ENCODE measurements at places on chromosomes 3 and 15. TPM values are rescaled to one million over a fixed set of nuclear protein-coding genes. Genes with fewer than 3 reads are reported as not detected.

The PLA2G4E gene
- total RNA-seq = not detected

The UBAP1L gene
- total RNA-seq = 10.1 TPM

DNA sequence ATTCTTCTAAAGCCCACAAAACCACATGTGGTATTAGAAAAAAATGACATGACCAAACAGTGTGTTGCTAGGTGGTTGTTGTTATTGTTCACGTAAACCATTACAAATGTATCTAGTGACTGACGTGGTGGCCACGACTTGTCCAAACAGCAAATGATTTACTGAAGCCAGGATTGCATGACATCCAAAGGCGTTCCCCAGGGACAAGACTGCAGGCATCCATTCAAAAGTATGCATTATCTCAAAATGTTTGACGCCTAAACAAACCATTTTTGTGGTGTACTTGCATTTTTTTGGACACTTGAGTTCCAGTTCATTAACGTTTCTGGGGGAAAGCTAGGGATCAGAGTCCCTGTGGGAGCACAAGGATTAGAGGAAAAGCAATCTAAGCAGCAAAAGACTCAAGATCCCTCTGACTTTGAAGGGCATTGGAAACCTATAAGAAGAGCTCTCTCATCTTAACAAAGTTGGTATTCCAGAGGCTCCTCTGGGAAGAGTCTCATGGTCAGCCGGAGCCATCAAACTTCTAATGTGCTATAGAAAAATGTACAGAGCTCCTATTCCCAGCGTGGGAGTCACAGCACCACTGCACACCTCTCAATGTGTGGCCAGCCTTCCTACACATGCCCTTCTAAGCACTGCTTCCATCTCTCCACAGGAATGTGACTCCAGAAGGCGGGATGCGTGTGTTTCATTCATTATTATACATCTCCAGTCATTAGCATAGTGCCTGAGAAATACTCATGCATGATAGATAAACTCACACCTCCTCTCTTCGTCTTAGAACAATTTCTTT, 62.9 kb downstream of the FBN1 start:
- DNase-seq = no peak
- no peak overlapping the region for H3K27ac ChIP-seq
- no peaks in the 10 kb centered on the region for H3K27me3 ChIP-seq
- H3K4me3 ChIP-seq = no peak overlapping the region

- H3K27ac ChIP-seq = no peak overlapping the region
- H3K4me1 ChIP-seq = no peaks in the 10 kb centered on the region
- no peaks in the 10 kb centered on the region for H3K27me3 ChIP-seq
- no peak overlapping the region for H3K4me3 ChIP-seq
- H3K36me3 ChIP-seq = no peaks in the 10 kb centered on the region
- no peak for DNase-seq
Observed at GRCh38 chr15:50124631-50125030, 5.6 kb upstream of the ATP8B4 start.

The STOML1 gene
- total RNA-seq = 5.9 TPM

The LMAN1L gene
- not detected for total RNA-seq

DNA sequence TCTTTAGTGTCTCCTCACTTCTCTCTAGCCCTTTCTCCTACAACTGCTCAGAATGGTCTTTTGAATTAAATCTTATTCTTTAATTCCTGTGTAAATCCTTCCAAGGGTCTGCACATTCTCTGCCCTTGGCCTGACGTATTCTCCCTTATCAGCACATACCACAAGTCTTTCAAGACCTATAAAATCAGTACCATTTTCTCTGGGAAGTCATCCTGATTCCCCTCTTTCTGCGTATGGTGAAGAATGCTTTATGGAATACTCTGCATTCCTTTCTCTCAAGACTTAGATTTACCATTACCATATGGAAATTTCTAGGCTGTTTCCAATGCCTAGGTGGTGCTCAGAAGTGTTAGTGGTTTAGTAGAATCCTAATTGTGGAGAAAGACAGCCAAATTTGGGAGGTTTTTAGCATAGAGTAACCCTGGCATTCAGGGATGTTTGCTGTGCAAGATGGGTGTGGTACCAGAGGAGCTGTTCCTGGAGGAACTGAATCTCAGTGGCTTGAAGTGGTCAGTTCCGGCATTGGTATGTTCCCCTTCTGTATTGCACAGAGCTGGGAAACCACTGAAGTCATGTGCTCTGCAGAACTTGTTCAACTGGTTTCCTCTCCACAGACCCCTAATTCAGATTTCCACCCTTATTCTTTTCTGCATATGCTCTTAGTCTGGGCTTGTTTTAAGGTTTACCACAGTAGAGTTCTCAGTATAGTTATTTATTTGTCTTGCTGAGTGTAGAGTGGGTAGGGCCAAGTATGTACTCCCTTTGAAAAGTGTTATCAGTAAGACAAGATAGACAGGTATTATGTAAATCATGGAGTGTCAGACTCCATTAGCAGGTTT, 24.5 kb downstream of the IQGAP1 start:
- peaks cover 49% of the 10 kb centered on the region for H3K4me1 ChIP-seq
- peak overlapping the region; percentile 41 for H3K4me3 ChIP-seq
- no peaks in the 10 kb centered on the region for H3K27me3 ChIP-seq
- H3K36me3 ChIP-seq = peaks cover 7% of the 10 kb centered on the region

DNA sequence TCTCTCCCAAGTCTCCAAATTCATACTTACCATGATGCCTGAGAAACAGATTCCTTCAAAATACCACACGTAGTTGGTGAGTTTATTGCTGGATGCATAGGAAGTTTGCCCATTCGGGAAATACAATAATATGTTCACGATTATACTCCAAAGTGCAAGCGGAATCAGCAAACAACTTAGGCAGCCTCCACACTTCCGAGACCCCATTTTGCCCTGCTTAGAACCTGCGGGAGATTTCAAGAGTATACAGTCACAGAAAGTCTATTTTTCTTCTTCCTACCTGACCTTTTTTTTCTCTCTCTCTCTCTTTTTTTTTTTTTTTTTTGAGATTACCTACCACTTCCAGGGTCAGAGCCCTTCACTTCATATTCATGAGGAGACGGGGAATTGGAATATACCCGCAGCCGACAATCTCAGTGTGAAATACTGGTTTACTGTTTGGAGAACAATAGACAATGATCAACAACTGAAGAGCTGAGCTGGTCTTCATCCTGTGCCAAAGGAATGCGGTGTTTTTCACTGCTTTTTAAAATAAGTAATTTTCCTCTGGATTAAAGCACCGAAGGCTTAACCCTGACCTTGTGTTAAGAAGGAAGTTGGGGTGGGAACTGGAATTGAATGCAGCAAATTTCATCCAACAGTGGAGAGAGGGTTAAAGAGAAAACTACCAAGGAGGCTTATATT, at the start of gene TM4SF18:
TSS of gene TM4SF18 (minus strand) at position 461 of the 684 bp plus-strand sequence. CDS start at position 207, 254 bp downstream.
- no peaks in the 10 kb centered on the region for H3K27me3 ChIP-seq
- H3K27ac ChIP-seq = no peak within 1 kb of the TSS
- no peak within 1 kb of the TSS for H3K4me3 ChIP-seq
- no peaks in the 10 kb centered on the region for H3K36me3 ChIP-seq
- no peaks in the 10 kb centered on the region for H3K4me1 ChIP-seq

- H3K4me1 ChIP-seq = no peaks in the 10 kb centered on the region
- H3K27me3 ChIP-seq = peaks cover 19% of the 10 kb centered on the region
- no peak overlapping the region for H3K4me3 ChIP-seq
- DNase-seq = no peak
- no peak overlapping the region for H3K27ac ChIP-seq
- no peaks in the 10 kb centered on the region for H3K36me3 ChIP-seq
Observed at GRCh38 chr15:39801641-39802309, 19.1 kb upstream of the FSIP1 start.

- H3K4me3 ChIP-seq = no peak overlapping the region
- no peaks in the 10 kb centered on the region for H3K36me3 ChIP-seq
- H3K27ac ChIP-seq = no peak overlapping the region
- DNase-seq = no peak
- H3K27me3 ChIP-seq = no peaks in the 10 kb centered on the region
- no peaks in the 10 kb centered on the region for H3K4me1 ChIP-seq
Observed at GRCh38 chr3:23130406-23130805, 72.7 kb upstream of the UBE2E2 start.

DNA sequence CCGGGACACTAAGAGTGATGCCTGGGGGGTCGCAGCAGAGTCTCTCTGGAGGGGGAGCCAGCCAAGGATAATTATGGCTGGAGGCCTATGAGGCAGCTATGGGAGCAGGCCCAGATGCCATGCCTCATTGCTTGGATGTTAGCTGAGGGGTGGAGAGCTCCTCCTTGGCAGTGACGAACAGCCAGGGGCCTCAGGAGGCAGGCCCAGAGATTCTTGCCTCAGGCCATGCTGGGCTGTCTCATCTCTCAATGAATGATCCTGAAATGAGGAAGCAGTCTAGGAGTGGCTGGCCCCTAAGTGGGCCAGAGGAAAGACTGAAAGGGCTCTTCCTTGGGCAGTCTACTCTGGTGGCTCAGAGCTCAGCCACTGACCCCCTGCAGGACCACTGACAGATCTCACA, 21.3 kb downstream of the KIF9 start:
- H3K4me1 ChIP-seq = no peaks in the 10 kb centered on the region
- H3K4me3 ChIP-seq = no peak overlapping the region
- no peaks in the 10 kb centered on the region for H3K27me3 ChIP-seq
- H3K27ac ChIP-seq = no peak overlapping the region

The DNAJA4 gene
- total RNA-seq = 33.2 TPM

GRCh38 chr3:144923046-144923775, 951.6 kb downstream of the DIPK2A start:
- H3K4me1 ChIP-seq = no peaks in the 10 kb centered on the region
- H3K27ac ChIP-seq = no peak overlapping the region
- no peaks in the 10 kb centered on the region for H3K27me3 ChIP-seq
- H3K4me3 ChIP-seq = no peak overlapping the region
- no peaks in the 10 kb centered on the region for H3K36me3 ChIP-seq

- no peak overlapping the region for H3K4me3 ChIP-seq
- H3K36me3 ChIP-seq = peaks cover 65% of the 10 kb centered on the region
- DNase-seq = no peak
- no peaks in the 10 kb centered on the region for H3K27me3 ChIP-seq
- no peak overlapping the region for H3K27ac ChIP-seq
Observed at GRCh38 chr15:89837134-89837829, 22.6 kb upstream of the ANPEP start.

GRCh38 chr3:37291275-37291700, 116.9 kb upstream of the LRRFIP2 start:
- H3K36me3 ChIP-seq = peaks cover 51% of the 10 kb centered on the region
- H3K4me3 ChIP-seq = no peak overlapping the region
- no peak for DNase-seq
- H3K4me1 ChIP-seq = peaks cover 8% of the 10 kb centered on the region
- H3K27me3 ChIP-seq = no peaks in the 10 kb centered on the region

DNA sequence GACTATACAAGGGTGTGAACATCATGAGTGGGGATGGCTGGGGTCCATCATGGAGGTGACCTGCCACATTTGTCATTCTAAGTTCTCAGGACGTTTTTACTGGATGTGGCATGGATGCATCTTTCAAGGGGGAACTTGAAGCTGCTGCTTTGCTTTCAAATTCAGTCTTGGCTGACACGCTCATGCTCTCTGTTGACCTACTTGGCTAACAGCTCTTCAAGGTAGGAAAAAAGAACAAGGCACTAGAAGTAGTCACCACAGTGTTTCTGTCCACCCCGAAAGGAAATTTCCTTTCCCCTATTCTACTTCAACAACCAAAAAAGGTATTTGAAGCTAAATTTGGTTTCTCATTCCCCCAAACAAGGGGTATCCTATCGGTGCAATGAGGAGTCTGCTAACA, 15.0 kb downstream of the STIMATE start:
- no peak for DNase-seq
- H3K4me1 ChIP-seq = no peaks in the 10 kb centered on the region
- H3K4me3 ChIP-seq = no peak overlapping the region

DNA sequence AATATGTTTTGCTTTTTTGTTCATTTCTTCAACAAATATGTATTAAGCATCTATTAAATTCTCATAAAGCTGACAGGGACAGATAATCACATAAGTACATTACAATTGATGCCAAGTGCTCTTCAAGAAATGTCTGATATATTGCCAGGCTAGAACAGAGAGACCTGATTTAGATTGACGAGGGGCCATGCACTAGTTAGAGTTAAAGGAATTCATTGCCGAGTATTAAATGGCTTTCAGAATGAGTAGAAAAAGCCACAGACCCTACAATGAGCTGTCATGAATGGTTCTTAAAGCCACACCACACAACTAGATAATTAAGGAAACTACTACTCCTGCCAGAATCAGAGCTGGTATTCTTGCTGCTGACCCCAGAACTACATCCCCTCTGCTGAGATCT, 250.2 kb upstream of the MME start:
- no peaks in the 10 kb centered on the region for H3K36me3 ChIP-seq
- H3K4me3 ChIP-seq = no peak overlapping the region
- no peak overlapping the region for H3K27ac ChIP-seq
- no peaks in the 10 kb centered on the region for H3K4me1 ChIP-seq
- DNase-seq = no peak

DNA sequence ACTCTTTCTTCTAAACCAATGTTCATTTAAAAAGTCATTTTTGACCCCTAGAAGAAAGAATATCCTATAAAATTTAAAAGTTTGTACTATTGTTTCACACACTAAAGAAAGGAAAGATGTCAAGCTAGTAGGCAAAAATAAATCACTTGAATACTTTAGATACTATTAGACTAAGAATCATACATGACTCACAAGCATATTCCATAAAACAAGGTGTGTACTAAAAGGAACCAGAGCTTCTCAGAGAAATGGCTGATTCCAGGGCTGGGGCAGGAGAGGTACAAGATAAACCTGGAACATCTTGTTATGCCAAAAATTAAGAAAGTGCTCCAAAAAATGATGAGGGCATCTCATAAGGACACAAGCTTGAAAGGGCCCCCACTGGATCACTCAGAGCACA, 8.7 kb downstream of the DLG1 start:
- no peak overlapping the region for H3K4me3 ChIP-seq
- no peak overlapping the region for H3K27ac ChIP-seq
- no peak for DNase-seq
- peaks cover 8% of the 10 kb centered on the region for H3K4me1 ChIP-seq
- no peaks in the 10 kb centered on the region for H3K27me3 ChIP-seq
- peaks cover 49% of the 10 kb centered on the region for H3K36me3 ChIP-seq

GRCh38 chr15:36415643-36416042, 163.8 kb upstream of the CDIN1 start:
- DNase-seq = no peak
- no peaks in the 10 kb centered on the region for H3K27me3 ChIP-seq
- H3K4me3 ChIP-seq = no peak overlapping the region
- no peaks in the 10 kb centered on the region for H3K36me3 ChIP-seq

The CCNB2 gene
- 1.8 TPM for total RNA-seq

The USP50 gene
- total RNA-seq = not detected

The GPR62 gene
- total RNA-seq = not detected

- no peak overlapping the region for H3K27ac ChIP-seq
- H3K27me3 ChIP-seq = no peaks in the 10 kb centered on the region
- DNase-seq = no peak
- no peak overlapping the region for H3K4me3 ChIP-seq
- H3K4me1 ChIP-seq = no peaks in the 10 kb centered on the region
Observed at GRCh38 chr3:31022716-31023115, 128.3 kb upstream of the GADL1 start.

The CYFIP1 gene
- 7.6 TPM for total RNA-seq

DNA sequence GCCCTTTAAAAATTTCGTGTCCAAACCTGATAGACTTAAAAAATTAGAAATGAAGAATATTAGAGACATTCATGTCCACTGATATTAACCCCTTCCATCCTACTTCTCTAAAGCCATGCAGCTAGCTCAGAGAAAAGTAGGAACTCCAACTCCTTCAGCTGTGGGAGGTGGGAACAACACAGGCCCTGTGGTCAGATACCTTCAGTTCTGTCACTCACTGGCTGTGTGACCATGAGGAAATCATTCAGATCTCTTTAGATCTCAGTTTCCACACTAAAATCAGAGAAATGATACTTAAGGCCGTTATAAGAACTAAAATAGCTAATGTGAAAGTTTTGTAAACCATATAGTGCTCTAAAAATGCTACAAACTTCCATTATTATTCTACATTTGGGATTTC, 209.8 kb downstream of the TNIK start:
- H3K4me1 ChIP-seq = peaks cover 95% of the 10 kb centered on the region
- DNase-seq = no peak
- H3K36me3 ChIP-seq = no peaks in the 10 kb centered on the region
- peak overlapping the region; percentile 66 for H3K27ac ChIP-seq

All from CD4-positive, CD25-positive, alpha-beta regulatory T cell (primary cell).